ENCODE measurements at places on chromosomes 12 and 14.

DNA sequence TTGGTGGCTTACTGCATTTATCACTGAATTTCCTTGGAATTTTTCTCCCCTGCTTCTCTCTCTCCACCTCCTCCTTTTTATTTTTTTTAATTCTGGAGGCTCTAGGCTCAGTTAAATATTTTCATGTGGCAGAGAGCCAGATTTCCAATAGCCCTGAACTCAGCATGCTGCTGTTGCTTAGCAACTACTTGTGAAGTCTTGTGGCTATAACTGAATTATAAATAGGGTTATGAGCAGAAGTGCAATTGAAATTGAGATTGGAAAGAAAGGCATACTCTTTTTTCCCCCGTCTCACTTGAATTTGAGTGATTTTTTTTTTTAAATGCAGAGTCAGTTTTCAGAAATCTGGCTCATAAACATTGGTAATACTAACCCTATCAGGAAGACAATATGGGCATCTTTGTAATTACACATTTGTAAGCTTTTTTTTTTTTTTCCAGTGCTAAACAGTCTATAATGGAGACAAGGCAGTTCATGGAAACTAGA, 38.3 kb downstream of the ATF7IP start:
- no peak for DNase-seq

DNA sequence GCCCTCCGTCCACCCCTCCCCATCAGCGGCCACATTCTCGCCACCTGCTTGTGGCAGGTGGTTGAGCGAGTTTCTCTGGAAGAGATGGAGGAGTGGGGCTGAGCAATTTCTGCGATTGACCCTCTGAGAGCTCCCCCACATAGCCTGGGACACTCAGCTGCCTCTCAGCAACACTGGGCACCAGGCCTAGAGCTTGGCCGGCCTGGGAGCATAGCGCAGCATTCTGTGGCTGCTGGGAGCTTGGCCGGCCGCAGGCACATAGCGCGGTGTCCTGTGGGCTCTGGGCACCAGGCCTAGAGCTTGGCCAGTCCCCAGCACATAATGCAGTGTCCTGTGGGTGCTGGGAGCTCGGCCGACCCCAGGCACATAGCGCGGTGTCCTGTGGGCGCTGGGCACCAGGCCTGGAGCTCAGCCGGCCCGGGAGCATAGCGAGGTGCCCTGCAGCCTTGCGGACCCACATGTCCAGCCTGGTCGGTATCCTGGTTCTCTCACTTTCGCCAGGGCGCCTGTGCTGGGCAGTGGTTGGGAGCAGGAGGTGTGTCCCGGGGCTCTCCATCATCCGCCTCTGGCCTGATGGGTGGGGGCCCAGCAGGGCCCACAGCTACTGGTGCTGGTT, 43.8 kb downstream of the LRCOL1 start:
- DNase-seq, result no peak

- no peak for DNase-seq
Measured at GRCh38 chr14:33592297-33592696, 358.6 kb downstream of the EGLN3 start.

DNA sequence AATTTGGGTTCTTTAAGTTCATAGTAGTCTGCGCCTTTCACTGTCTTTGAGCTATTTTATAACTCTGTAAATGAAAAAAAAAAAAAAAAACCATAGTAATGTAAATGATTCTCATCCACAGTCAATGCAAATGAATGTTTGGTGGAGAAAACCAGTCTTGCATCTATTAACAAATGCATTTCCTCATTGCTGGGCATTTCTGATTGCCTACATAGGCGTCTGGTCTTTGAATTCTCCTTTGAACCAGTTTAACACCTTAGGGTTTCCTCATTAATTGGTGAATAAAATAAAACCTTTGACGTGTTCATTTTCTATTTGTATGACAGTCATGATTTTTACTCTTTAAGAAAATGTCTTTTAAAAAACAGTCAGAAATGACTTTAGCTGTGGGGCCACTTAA, 114.8 kb downstream of the C12orf75 start:
- DNase-seq, result no peak

- peak; percentile 46 for DNase-seq
Measured at GRCh38 chr12:62640910-62641448, 174.4 kb downstream of the MON2 start.

GRCh38 chr12:3362737-3363136, 128.3 kb upstream of the PRMT8 start:
- DNase-seq, result no peak

DNA sequence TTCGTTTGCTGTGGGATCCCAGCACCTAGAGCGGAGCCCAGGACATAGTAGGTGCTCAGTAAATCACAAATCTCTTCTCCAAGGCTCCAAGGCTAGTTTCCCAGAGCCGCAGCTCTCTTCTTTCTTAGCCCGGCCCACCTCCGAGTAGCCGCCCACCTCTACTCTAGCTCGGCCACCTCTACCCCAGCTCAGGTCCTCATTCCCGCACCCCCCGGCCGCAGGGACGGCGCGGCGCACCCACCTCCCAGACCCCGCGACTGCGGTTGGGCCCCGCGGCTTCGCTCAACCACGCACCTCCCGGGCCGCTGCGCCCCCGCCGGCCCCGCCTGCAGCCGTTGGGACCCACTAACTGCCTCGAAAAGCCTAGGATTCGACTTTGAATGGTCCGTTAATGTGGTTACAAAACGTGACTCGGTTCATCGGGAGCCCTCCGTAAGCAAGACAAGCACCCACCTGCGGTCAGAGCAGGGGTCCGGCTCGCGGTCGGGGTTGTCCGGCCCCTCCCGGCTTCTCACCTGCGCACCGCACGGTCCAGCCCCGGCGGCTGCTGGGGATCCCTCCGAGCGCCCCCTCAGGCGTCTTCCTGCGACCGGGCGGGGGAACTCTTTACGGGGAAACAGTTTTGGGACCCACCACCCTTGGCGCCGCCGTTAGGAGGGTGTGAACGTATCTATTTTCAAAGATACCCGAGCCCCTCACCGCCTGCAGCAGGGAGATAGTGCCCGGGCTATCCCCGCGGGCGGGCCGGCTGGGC, at the start of gene SLC2A14:
SLC2A14 (minus strand) TSS at position 350 of the 754 bp plus-strand sequence. CDS start 3,035 bp downstream, outside the sequence.
- no peak for DNase-seq

DNA sequence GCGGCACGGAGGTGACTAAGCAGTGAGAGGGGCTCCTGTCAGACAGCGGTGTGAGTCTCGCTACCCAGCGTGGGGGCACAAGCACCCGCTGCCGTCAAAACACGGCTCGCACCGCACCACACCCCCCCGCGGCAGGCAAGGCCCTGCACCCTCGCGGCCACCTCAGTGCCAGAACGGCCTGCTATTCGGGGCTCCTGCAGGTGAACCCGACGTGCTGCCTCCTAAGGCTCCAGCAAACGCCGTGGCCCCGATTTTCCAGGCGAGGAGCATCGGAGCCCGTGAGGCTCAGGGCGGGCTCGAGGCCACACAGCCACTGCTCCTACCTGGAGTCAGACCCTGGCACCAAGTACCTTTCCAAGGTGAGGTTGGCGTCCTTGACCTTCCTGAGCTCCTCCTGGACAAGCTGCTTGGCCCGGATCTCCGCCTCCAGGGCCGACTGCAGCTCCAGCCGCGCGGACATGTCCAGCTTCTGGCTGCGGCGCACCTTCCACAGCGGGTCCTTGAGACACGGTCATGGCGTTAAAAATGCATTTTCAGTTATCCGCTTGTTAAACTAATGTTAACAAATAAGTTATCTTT, 41.8 kb downstream of the AMN start:
- no peak for DNase-seq

GRCh38 chr12:44738051-44738450, 138.1 kb downstream of the NELL2 start:
- DNase-seq, result no peak

DNA sequence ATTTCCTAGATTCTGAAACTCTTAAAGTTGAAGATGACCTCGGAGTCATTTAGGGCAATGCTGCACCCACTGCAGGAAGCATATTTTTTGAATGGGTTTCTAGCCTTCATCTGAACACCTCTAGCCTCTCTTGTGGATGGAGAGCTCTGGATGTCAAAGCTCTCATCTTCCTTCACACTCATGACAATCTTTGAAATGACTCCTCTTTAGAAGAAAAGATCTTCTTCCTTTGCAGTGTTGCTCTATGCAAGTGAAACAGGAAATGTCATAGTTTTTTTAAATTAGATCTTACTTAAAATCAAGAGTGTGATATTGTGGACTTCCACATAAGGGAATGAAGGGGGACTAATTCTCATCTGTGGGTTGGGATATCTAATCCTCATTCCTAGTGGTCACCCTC, 86.3 kb upstream of the GRIP1 start:
- DNase-seq, result no peak

- DNase-seq, result no peak
Measured at GRCh38 chr12:120801146-120801545, 75.5 kb downstream of the ACADS start.

DNA sequence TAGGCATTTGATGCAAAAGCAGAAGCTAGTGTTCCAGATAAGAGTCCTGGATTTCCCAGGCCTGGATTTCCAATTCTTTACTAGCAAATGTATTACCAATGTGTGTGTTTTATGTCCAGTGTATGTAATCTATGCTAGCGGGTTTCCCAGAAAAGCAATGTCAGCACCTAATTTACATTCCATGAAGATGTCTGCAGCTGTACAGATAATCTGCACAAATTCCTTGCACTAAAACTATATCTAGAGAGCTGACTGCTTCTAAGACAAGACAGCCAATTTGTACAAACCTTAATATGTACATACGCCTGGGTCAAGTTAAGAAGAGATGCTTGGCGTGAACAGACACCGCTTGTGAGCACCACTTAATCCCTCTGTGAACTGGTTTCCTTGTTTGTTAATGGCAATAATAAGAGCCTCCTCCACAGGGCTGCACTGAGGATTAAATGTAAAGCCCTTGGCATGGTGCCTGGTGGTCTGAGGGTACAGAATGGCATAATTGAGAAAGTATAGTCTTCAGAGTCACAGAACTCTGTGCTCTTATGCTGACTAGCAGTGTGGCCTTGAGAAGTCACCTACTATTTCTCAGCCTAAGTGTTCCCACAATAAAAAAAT, 185.6 kb downstream of the EPS8 start:
- no peak for DNase-seq

GRCh38 chr12:57236201-57236924, 6.9 kb downstream of the SHMT2 start:
- no peak for DNase-seq

- DNase-seq, result no peak
Measured at GRCh38 chr14:58772116-58772515, 134.4 kb downstream of the DACT1 start.

DNA sequence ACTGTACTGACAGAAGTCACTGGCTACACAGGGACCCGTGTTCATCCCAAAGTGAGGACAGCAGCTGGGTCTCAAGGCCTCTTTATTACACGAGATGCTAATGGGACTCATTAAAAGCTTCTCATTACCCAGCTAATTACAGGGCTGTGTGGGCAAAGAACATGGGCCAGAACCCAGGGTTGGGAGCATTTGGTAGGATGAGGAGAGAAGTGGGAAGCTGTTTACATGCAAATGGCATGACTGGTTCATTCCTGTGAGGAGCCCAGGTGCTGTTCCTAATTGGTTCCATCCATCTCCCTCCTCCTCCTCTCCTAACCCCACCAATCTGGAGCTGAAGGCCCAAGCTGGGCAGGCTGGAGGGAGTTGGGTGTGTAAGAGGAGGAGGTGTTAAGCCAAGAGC, 8.9 kb upstream of the TAC3 start:
- no peak for DNase-seq

DNA sequence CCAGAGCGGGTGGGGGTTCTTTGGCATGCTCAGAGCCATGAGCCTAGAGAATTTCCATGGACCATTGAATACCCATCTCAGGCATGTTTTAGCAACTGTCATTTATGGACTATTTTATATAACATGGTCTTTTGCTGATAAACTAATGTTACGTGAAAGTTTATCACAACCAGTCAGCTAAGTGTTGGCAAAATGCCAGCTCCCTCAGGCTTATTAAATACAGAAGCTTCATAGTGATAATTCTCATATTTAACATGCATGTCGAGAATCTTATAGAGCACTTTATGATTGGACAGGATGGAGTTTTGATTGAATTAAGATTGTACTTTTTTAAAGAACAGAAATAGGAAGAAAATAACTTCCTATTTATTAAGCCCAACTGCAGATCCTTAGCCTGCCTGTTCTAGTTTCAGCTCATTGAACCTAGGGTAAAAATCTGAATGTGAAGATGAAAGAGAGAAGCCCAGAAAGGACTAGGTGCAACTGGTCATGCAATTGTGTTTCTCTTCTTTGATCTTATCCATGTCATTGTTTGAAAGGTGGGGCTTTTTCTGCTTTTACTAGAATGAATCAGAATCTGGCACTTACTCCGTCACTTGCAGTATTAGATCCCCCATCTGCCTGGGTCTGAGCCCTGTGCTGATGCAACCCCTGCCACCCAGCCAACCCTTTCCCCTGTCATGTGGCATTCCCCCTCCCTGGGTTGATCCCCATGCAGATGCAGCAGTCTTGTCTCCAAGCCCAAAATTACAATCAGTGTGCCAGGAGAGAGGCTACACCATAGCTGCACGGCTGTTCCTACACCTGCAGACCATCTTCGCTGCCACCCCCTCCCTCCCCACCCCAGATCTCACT, 134.6 kb upstream of the EVL start:
- peak; percentile 38 for DNase-seq

- DNase-seq, result no peak
Measured at GRCh38 chr14:50039734-50040400, 76.5 kb downstream of the VCPKMT start.

DNA sequence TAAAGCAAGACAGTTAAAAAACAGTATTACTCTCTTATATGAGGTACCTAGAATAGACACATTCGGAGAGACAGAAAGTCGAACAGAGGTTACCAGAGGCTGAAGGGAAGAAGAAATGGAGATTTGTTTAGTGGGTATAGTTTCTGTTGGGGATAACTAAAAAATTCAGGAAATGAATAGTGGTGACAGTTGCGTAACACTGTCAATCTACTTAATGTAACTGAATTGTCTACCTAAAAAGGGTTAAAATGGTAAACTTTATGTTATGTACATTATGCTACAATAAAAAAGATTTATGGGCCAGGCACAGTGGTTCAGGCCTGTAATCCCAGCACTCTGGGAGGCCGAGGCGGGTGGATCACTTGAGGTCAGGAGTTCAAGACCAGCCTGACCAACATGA, 30.6 kb upstream of the SLC6A13 start:
- DNase-seq, result no peak

DNA sequence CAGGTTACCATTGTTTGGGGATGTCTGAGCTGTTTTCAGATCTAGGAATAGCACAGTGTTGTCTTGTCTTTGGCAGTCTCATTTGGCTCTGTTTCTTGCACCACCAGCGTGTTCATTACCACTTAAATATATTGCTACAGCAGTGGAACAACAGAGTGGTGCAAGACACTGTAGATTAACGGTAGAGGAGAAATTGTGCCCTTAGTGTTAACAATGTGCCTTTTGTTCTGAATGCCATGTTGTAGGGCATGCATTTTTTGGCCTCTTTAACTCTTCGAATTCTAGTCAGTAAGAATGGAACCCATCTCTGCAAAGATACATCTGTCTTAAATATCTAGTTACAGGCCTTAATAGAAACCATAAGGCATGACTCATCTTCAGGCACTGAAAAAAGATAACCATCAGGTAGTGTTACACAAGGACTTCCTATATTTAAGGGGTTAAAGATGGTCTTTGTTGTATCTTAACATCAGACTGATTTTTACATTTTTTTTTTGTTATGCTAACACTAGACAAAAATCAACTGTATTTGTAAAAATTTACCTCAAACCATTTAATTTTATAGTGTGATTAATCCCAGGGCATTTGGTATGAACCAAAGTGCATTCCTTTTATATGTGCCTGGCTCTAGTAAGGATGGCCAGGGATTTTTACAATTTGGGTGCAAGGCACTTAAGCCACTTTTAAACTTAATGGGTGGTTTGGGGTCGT, 12.9 kb downstream of the DYRK2 start:
- DNase-seq, result no peak

- DNase-seq, result no peak
Measured at GRCh38 chr14:92549859-92550230, 36.3 kb downstream of the RIN3 start.

GRCh38 chr12:58922849-58923248, 2.5 kb upstream of the LRIG3 start:
- no peak for DNase-seq

All from activated naive CD8-positive, alpha-beta T cell treated with anti-CD3 and anti-CD28 coated beads for 36 hours (primary cell).